ENCODE measurements at places on chromosomes 12 and 14.

DNA sequence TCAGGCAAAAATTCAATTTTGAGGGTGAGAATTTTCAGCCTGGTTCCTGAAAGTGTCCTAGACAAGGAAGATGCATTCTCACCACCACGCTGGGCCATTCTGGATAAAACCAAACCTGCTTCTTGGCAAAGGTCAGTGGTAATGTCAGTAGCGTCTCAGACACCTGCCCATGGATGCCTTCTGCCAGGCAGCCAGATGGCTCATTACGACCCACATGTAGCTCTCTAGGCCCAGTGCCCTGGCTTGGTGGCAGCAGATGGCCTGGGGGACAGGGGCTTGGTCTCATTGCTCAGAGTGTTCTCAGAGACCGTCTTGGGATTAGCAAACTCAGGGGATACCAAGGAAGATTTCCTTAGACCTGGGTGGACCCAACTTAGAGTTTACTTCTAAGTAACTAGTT, 105.1 kb downstream of the ARF6 start:
- no peak for DNase-seq

- no peak for DNase-seq
Observed at GRCh38 chr12:108048686-108049085, 80.4 kb upstream of the WSCD2 start.

- no peak for DNase-seq
Observed at GRCh38 chr12:40726366-40726765, 34.1 kb downstream of the CNTN1 start.

DNA sequence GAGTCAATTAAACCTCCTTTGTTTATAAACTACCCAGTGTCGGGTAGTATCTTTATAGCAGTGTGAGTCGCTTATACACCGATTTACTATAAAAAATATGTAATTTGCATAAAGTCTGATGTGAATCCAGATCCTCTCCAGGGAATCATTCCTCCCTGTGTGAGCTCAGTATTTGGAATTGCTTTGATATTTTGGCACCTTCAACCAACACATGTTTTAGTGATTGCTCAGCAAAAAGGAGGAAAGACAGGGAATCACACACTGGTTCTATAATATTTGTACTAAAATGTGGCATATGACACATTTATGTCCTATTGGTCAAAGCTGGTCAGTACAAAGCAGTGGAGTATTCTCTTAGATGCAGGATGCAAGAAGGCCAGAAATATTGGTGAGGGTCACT, 703.9 kb upstream of the ATXN7L3B start:
- no peak for DNase-seq

- no peak for DNase-seq
Observed at GRCh38 chr12:513446-513845, 53.7 kb downstream of the B4GALNT3 start.

- peak; percentile 51 for DNase-seq
Observed at GRCh38 chr14:90968025-90968424, 92.4 kb downstream of the RPS6KA5 start.

- no peak for DNase-seq
Observed at GRCh38 chr14:58641509-58641908, 3.7 kb downstream of the DACT1 start.
